ENCODE measurements at places on chromosomes 12 and 14.

GRCh38 chr14:36884049-36884448, 222.4 kb downstream of the PAX9 start:
- DNase-seq: no peak

DNA sequence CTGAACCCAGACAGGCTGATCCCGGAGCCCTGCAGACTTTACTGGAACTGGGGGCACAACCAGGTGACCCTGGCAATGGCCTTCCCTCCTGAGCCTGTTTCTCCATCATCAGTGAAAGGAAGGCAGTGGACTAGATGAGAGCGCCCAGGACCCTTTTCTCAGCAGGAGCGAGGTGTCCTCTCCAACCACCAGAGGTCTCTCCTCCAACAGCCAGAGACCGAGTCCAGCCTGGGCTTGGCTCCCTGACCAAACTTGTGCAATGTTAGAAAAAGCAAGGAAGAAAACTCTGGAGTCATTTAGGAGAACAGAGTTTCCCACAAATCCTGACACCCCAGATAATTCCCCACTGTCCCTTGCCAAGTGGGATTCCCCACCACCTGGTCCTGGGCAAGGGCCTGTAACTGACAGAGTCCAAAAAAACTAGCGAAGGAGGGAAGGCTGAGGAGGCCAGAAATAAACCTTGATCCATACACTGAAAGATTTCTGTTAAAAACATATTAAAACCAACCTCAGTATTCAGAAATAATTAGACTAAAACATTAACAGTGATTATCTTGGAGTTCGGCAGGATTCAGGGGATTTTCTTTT, 9.0 kb downstream of the RPS6KL1 start:
- DNase-seq: no peak

DNA sequence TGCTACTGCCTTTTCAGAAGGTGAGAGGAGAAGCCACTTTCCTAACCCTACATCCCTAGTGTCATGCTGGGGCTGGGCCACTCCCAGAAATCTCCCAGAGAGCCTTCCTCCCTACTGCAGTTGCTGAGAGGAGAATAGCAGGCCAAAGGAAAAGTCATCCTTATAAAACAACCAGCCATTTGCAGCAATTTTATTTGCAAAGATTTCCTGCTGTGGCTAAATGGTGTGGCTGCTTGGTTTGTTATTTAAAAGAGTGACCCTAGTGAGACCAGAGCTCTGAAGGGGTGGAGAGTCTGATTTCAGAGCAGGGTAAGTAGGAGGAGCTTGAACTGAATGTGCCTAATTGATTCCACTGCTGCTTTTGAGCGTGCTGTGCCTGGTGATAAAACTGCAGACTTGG, 232.0 kb downstream of the GRIN2B start:
- no peak for DNase-seq

- DNase-seq: no peak
Observed at GRCh38 chr12:14211947-14212387, 153.5 kb upstream of the ATF7IP start.

DNA sequence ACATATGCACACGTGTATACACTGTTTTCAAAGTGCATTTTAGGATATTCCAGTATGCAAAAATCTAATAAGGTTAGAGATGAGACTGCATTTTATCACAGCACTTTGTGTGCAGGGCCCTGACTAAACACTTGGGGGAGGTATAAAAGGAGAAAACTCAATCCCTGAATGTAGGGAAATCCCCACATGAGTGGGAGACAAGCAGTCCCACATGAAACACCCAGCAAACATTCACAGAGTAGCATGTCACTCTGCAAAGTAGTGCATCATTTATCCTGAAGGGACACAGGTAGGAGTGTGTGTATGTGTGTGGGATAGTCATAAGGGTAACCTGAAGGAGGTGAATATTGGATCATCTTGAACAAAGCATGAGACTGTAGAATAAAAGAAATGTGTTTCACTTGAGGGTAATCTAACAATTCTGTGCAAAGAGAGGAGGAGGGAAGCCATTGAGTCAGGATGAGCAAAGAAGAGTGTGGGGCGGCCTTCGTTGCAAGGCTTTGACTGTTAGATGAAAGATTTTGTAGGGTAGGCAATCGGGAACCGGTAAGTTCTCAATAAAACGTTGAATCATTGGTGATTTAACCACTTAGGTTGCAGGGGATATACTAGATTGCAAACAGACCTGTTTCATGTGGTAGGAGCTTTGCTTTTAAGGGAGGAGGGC, 2.9 kb downstream of the PRPF40B start:
- DNase-seq: peak; percentile 44

DNA sequence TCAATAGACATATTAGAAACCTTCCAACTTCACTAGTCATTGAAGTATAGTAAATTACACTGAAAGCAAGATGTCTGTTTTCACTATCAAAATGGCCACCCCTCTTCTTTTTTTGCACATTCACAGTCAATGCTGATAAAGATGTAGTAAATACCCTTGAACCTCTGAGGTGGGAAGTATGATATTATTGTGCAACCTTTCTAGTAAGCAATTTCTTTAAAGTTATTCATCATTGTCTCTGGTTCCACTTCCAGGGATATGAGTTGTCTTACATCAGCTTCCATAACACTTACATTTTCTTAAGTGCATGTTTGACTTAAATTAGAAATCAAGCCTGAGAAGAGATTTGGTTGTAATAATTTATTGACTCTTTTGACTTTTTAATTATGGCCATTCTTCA, 453.9 kb upstream of the MGAT4C start:
- DNase-seq: no peak
